ENCODE measurements at places on chromosomes 4 and X.

DNA sequence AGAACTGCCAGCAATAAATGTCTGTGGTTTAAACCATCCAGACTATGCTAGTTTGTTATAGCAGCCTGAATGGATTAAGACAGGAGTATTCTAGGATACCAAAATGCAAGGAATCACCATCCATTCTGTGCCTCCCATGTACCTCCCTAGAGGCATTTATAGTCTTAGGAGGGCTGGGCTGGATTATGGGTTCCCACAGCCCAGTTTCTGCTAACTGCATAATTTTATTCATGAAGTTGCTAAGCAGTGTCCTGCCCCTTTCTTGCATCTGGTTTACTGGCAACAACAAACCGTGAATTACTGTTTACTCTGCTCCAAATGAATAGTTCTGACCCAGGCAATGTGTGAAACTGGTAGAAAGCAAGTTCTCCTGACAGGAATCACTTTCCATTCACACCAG, 67.1 kb upstream of the PRKX start:
- DNase-seq: no peak

DNA sequence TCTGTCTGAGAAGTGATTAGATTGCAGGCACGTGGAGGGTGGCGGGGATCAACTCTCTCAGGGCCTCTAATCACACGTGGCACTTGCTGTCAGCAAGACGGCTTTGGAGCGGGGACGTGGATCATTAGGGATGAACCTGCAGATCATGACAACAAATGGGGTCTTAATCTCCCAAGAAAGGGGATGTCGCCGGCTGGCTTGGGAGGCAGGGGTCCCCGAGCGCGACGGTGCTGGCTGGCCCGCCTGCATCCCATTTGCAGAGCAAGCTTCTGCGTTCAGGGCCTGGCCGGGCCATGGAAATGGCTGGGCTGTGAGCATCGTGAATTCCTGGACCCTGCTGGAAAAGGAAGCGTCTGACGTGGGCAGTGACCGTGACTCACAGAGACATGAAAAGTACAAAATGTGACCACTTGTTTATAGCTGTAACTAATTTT, 85.1 kb upstream of the SHOX start:
- no peak for DNase-seq

DNA sequence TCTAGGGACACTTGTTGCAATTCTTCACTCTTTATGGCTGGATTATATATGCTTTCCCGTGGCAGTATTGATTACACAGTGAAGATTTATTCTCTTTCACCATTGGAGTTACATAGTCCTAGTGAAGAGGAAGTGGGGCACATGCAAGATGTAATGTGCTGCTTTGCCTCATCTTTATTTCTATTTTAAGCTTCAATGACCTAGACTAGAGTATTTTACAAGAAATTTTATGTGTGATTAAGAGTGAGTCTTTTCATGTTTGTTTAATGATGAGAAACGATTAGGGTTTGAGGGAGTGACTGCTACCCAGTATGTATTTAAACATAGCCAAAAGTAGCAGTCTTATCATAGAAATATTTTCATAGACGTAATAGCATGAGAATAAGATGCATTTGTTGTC, 30.8 kb downstream of the DIAPH2 start:
- no peak for DNase-seq

GRCh38 chrX:21493226-21493830, 119.1 kb downstream of the CNKSR2 start:
- no peak for DNase-seq

DNA sequence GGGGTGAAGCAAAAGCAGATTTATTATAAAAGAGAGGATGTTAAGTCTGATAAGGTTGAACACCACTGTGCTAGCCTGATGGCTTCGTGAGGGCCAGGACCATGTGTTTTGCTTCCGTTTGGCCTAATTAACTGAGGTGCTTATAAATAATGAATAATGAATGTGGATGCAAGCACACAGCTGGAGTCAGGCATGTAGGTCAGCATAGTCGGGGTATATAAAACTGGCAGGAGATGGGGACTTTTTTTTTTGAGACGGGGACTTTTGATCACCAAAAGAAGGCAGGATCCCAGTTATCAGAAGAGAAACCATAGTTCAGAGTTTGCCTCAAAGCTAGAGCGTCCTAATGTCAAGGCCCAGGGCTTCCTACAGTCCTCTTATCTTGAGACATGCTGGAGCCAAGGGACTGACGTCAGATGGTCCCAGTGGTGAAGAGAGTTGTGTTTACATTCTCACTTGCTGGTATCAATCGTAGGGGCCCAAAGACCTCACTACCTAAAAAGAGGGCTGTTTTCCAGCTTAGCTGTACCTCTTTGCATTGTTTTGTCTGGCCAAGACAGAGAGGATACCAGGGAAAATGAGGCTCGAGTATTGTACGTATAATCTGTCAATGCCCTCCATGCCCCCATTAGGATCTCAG, 50.4 kb downstream of the RTL9 start:
- no peak for DNase-seq

GRCh38 chrX:134669378-134670098, 11.3 kb upstream of the PLAC1 start:
- DNase-seq: no peak

- no peak for DNase-seq
Measured at GRCh38 chr4:70583952-70584834, 7.9 kb upstream of the AMBN start.

DNA sequence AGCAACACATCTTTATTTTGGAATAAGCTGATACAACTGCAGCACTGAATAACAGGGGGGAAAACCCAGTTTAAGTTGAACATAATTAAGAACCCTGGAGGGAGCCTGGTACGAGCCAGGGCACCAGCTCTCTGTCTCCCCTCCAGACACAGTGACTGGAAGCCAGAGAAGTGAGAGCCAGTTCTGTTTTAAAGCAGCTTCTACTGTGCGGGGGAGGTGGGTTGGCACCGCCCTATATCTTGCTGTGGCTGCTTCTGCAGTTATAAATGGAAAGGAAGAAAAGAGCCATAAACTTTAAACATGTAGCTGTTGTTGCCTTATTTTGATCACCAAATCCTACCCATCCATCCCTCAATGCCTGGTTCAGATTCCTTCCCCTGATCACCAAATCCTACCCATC, 207.9 kb upstream of the ANXA3 start:
- DNase-seq: no peak

DNA sequence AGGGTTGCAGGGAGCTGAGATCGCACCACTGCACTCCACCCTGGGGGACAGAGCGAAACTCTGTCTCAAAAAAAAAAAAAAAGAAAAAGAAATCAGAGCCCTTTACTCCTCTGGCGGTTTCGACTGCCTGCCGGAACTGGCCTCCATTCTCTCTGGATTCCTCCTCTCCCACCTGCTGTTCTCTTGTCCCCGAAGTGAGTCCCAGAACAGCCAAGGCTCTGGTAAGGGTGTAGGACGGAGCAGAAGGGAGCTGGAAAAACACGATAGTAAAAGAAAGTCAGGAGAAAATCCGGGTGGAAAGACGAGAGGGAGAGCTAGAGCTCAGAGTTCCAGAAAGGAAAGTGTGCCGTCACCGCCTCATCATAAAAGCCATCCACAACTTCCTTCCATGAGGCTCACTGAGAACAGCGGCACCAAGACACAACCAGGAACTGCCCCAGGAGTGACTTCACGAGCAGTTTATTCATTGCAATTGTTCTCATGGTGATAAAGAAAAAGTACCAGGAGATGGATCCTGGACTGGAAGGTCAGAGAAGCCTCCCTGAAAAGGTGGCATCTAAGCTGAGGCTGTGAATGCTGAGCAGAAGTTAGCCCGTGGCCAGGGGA, 12.3 kb downstream of the TLR3 start:
- no peak for DNase-seq

DNA sequence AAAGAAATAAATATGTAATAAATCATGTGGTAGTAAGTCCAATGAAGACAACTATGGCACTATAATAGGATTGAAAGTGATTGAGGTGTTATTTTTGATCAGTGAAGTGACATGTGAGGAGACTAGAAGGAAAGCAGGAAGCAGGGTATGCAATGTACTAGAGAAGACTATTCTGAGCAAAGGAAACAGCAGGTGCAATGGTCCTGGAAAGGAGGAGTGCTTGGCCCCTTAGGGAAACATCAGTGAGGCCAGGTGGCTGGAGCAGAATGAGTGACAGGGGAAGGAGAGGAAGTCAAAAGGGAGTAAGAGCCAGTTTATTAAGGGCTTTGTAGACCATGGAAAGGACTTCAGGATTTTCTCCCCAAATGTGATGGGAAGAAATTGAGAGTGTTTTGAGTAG, 207.6 kb upstream of the HCCS start:
- DNase-seq: no peak

- DNase-seq: no peak
Measured at GRCh38 chr4:138241281-138242075, 671 bp downstream of the SLC7A11 start.

- DNase-seq: no peak
Measured at GRCh38 chr4:72604324-72604723, 35.3 kb upstream of the ADAMTS3 start.

DNA sequence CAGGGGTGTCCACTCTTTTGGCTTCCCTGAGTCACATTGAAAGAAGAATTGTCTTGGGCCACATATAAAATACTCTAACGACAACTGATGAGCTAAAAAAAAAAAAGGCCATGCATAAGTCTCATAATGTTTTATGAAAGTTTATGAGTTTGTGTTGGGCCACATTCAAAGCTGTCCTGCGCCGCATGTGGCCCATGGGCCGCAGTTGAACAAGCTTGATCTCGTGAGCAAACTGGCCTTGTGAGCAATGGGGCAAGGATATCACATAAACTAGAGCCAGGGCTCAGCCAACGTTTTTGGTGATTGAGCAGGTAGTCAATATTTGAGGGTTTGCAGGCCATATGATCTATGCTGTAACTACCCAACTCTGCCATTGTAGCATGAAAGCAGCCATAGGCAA, 44.6 kb upstream of the PHKA2 start:
- DNase-seq: no peak

- no peak for DNase-seq
Measured at GRCh38 chr4:5908876-5909427, 16.1 kb upstream of the CRMP1 start.

GRCh38 chrX:133415276-133416105, at the start of gene GPC4:
Gene GPC4, minus strand, starts transcription at chrX:133415489. Its CDS starts 524 bp downstream, at chrX:133414965.
- no peak for DNase-seq

DNA sequence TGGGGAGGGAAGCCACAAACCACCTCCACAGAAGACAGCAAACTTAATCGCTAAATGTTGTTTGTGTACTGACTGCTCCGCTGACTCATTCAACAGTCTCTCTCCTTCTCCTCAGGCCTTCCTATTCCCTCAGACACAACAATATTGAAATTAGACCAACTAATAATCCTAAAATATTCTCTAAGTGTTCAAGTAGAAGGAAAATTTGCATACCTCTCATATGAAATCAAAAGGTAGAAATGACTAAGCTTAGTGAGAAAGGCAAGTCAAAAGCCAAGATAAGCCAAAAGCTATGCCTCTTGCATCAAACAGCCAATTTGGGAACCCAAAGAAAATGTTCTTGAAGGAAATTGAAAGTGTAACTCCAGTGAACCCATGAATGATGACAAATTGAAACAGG, 75.7 kb upstream of the ARHGAP24 start:
- no peak for DNase-seq

DNA sequence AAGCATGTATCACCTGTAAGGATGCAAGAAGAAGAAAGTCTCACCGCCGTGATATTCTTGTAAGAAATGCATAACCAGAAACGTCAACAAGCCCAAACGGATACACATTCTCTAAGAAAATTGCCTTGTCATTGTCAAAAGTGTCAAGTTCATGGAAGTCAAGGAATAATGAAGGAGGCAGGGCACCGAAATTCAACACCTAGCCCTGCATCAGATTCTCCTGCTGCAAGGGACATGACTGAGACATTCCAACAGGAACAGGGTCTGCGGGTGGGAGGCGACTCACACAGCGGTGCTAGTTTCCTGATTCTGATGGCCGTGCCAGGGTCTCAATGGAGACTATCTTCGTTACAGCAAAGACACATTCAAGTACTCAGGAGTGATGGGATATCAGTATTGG, 26.7 kb downstream of the IRF2 start:
- DNase-seq: no peak

DNA sequence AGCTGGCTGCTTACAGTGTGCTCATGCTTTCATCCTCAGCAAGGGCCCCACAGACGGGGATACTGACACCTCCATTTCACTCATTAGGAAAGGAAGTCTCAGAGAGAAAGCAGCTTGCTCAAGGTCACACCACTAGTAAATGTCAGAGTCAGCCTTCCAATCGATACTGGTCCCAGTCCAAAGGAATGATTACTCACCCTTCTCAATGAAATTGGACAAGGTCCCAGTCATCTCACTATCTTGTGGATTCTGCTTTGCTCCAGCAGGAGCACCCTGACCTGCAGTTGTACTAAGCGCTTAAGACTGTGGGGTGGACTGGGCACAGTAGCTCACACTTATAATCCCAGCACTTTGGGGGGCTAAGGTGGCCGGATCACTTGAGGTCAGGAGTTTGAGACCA, 132.2 kb upstream of the SLC34A2 start:
- no peak for DNase-seq

GRCh38 chr4:52248820-52249219, 197.7 kb downstream of the SPATA18 start:
- DNase-seq: no peak

- DNase-seq: no peak
Measured at GRCh38 chr4:150314031-150314430, 235.8 kb downstream of the DCLK2 start.

DNA sequence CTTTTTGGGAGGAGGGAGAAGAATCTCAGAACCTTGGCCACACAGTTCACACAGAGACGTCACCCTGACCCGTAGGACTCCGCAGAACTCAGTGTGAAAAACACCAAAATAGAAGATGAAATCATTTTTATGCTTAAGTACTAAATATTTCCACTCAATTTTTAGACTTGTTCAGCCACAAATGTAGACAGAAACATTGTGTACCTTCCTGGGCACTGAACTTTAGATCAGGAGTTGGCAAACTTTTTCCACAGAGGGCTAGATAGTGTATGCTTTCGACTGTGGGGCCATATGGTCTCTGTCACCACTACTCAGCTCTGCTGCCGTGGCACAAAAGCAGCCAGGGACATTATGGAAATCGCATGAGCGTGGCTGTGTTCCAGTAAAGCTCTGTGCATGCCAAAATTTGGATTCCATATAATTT, 61.8 kb upstream of the STOX2 start:
- DNase-seq: no peak

DNA sequence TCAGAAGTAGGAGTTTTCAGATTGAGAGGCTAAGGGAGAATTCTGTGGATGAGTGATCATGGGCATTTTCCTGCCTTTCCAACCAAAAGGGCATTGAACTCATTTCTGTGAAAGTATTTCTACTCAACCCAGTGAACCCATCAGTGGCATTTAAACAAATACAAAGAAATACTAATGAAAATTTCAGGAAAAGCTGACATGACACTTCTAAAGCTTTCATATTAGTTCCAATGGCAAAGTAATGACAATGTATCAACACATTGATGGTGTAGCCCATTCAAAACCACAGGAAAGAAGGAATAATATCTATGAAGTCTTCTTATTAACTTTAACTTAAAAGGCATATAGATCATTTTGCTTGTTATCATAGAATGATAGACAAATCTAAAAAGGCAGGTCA, 183.5 kb upstream of the ANXA10 start:
- DNase-seq: no peak

DNA sequence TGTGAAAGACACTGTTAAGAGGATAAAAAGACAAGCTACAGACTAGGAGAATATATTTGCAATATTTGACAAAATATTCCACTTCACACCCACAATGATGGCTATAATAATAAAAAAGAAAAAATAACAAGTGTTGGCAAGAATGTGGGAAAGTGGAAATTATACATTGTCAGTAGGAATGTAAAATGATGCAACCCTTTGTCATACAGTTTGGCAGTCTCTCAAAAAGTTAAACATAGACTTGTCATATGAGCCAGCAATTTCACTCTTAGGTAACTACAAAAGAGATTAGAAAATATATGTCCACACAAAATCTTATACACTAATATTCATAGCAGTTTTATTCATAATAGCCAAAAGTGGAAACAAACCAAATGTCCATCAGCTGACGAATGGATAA, 5.2 kb upstream of the RADX start:
- no peak for DNase-seq
